Stimulated activated CD4-positive, alpha-beta T cell treated with anti-CD3 and anti-CD28 coated beads, Interleukin-2, amount 100 ng/mL, for 4 hours (primary cell): ENCODE measurements at places on chromosomes 4 and X.

DNA sequence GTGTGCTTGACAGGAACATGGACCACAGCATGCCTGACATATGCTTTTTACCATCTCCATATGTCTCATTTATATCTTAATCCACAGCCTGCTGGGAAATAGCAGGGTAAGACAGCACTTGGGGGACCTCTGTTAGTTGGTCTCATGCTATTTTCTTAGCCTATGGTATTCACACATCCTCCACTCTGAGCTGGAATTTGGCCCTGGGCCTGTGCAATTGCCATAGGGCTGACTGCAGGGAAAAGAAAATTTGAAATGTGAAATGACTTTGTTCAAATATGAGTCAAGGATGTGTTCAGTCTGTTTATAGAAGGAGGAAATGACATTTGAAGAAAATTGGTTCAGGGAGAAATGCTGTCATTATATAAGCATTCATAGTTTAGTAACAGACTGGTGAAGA, 9.6 kb upstream of the MAP7D3 start:
- DNase-seq: no peak

DNA sequence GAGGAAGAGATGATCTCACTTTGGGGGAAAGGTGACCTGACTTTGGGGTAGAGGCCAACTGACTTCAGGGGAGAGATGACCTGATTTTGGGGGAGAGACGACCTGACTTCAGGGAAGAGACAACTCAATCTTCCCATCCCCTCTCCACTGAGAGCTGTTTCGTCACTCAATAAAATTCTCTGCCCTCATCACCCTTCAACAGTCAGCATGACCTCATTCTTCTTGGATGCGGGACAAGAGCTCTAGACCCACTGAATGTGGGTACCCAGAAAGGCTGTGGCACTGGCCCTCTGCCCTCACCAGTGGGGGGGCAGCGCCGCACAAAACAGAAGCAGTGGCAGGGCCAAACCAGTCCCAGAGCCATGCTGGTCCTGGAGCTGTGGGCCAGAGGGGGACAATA, 34.6 kb downstream of the ATXN3L start:
- DNase-seq: no peak

- DNase-seq: no peak
Measured at GRCh38 chr4:105837037-105837436, 58.2 kb upstream of the NPNT start.

GRCh38 chrX:13076176-13076961, 31.9 kb upstream of the FAM9C start:
- DNase-seq: no peak

- DNase-seq: no peak
Measured at GRCh38 chrX:12236156-12236555, 97.9 kb downstream of the FRMPD4 start.

DNA sequence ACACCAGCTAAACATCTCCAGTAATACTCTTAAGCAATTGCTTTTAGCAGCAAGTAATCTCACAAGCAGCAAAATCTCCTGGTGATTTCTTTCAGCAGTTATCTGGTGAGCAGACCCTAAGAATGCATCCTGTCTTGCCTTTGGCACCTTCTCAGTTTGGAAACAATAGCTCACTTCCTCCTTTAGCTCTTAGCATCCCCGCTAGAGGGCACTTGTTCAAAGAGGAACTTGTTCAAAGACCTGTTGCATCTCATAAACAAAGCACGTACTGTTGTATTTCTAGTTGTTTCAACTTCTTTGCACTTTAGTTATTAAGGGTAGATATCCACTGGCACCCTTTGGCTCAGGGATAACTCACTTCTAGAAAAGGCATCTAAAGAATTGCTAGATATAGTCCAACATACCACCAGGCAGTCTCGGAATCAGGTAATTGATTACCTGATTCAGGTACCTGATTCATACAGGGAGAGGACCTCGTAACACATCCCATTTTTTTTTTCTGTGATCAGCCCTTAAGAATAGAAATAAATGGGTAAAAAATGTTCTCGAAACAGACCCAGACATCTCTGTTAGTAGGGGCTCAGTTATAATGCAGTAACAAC, 81.9 kb upstream of the QRFPR start:
- peak; percentile 7 for DNase-seq

GRCh38 chr4:114087596-114088230, 108.3 kb upstream of the ARSJ start:
- DNase-seq: no peak

- DNase-seq: no peak
Measured at GRCh38 chr4:2788532-2789103, 4.3 kb upstream of the SH3BP2 start.

DNA sequence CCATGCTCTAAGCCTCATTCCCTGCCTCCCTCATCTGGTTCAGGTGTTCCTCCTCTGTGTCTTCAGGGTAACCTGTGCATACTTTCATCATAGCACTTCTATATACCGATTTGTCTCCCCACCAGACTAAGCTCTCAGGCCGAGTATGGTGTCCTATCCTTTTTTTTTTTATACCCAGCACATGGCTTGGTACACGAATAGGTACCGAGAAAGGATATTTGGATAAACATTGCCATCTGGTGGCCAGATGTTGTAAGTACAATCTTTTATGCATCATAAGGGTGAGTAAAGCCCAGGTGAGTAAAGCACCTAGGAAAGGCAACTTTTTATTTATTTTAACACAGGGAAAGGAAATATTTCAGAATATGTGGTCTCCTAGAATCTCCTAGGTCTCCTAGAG, 68.4 kb downstream of the MID2 start:
- peak; percentile 21 for DNase-seq

DNA sequence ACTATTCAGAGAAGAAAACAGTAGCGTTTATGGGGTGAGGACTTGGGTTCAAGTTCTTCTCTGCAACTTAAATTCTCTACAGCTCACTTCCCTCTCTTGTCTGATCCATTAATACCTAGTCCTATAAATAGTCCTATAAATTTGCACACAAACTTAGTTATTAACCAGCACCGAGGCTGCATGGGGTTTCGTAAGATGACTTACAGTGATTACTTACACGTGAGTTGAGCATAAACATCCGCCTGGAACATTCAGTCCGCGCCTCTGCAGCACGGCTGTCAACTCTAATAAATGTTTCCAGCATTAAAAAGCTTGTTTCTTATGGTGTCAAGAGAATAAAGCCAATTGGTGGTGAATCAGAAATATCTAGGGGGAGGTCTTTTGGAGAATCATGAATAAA, 103.0 kb upstream of the ENPP6 start:
- no peak for DNase-seq

DNA sequence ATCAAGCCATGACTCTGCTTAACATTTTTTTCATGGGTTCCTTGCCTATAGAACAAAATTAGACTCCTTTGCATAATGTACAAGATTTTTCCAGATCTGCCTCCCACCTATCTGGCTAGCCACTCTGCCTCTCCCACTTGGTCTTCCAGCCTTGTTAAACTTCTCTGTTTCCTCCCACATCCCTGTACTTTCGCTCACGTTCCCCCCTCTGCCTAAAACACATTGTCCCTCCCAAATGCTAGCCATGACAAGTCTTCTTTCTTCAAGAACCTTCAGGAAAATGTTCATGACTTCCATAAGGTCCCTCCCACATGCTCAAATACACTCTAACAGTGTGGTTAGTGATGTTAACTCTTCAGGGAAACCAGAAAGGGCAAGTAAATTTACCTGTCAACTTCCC, 214.6 kb downstream of the ADGRA3 start:
- DNase-seq: no peak

DNA sequence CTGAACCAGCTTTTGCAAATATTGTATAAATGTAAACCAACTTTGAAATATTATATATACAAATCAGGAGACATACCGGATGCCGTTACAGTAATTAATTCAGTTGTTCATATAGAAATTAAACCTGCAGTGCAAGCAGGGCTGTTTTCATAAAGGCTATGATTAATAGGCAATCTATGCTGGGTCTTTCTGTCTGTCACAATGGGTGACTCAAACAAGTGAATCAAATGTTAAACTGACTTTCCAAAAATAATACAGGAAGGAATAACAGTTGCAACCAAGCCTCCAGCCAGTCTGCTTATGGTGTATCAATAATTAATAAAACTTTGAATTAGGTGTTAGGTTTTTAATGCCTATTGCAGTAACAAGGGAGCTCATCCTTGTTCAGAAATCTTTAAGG, 43.9 kb downstream of the GABRB1 start:
- no peak for DNase-seq

GRCh38 chr4:70979445-70980008, 13.9 kb upstream of the DCK start:
- DNase-seq: no peak

DNA sequence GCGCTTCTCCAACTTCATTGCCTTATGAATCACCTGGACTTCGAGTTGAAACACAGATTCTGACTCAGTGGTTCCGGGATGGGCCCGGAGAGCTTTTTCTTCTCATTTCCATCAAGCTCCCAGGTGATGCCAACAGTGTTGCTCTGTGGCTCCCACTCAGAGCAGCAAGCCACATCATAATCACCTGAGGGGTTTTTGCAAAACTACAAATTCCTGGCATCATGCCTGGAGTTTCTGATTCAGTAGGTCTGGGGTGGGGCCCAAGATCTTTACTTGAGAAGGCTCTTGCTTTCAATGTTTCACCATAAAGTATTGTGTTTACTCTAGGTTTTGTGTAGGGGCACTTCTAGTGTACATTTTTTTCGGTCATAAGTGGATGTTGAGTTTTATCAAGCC, 7.0 kb downstream of the MTM1 start:
- peak; percentile 71 for DNase-seq

DNA sequence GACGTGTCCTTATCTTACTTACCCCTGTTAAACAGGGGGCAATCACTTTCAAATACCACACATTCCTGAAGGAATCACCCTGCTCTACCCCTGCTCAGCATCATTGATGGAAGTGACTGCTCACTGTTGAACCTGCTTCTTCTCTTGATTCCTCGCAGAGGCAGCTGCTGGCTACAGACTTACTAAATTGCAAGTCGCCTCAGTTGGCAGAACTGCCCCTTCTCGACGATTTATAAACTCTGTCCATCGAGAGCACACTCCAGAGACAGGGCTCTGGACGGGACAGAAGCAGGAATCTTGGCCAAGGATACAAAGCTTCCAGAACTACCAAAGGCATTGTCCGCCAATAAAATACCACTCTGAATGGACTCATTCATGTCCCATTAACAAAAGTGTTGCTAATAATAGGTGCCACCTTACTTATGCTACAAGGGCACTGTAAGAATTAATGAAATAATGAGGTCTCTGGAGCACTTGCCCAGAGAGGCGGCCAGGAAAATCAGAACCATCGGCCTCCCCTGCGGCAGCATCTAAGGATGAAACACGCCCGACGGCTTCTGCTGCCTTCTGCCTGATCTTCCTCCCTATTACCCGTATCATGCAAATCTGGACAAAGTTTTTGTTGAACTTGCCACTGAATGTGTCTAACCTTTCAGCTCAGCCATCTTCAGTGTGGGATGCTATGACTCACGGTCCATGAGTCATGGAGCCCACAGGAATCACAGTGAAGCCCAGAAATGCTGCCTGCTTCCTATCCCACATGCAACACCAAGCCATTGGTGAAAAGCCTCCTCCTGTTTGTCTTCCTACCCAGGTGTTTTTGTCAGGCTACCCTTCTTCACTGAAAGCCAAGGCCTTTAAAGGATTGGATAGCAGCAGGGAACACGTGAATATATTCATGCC, 164.9 kb downstream of the MAML3 start:
- peak; percentile 46 for DNase-seq

DNA sequence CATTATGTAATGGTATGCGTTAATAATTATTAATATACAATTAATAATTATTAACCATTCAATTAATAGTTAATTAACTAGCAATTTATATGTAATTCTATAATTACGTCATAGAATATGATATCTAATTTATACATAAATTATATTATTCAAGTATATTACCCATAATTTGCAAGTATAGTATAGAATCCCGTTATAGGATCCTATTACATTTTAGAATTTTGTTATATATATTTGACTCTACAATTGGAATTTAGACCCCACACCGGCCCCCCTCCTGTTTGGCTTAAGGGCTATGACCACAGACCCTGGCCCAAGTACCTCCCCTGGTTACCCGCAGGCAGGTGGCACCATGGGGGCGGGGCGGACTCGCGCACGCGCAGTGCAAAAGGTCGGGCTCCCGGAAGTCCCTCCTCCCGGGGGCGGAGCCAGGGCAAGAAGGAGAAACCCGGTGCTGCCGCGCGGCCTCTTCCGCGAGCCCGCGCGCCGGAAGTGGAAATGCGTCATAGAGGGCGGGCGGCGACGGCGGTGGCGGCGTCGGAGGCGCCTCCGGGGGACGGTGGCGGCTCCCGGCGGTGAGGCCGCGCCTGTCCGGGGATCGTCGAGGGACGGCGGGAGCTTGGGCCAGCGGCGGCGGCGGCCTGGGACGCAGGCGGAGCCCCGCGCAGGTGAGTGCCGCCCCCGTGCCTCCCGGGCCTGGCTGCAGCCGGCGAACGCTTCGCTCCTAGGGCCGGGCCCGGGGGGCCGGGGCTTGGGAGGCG, at the start of gene AKAP17A:
Gene AKAP17A (plus strand): TSS at position 503 of the 761 bp plus-strand sequence. CDS start 1,859 bp downstream, outside the sequence.
- peak; percentile 97 for DNase-seq
